ENCODE measurements at places on chromosomes 7 and 10. TPM values are rescaled to one million over a fixed set of nuclear protein-coding genes. Genes with fewer than 3 reads are reported as not detected.

Gene ZRANB1
- total RNA-seq, result 15.3 TPM

Gene EMX2
- total RNA-seq, result not detected

Gene VWA2
- total RNA-seq, result not detected

Gene PNLIPRP2
- total RNA-seq, result not detected

Gene TCF7L2
- 1.9 TPM for total RNA-seq

Gene GPR26
- total RNA-seq, result not detected

Gene ZNF212
- total RNA-seq, result 14.6 TPM

Gene TMEM236
- total RNA-seq, result 0.11 TPM

Gene GRB10
- 1.8 TPM for total RNA-seq

Data from activated naive CD8-positive, alpha-beta T cell treated with anti-CD3 and anti-CD28 coated beads, Interleukin-2, amount 10 ng/mL, durations not matched to agents 7 days and 5 days (primary cell).